ENCODE measurements at places on chromosomes 3 and 15. TPM values are rescaled to one million over a fixed set of nuclear protein-coding genes. Genes with fewer than 3 reads are reported as not detected.

The TGM5 gene
- total RNA-seq: 0.15 TPM

The C3orf49 gene
- not detected for total RNA-seq

The GOLGA6A gene
- not detected for total RNA-seq

The RARB gene
- 22.8 TPM for total RNA-seq

The DUSP7 gene
- 17.7 TPM for total RNA-seq

The MRPL3 gene
- 69.3 TPM for total RNA-seq

The EPHB3 gene
- 2.1 TPM for total RNA-seq

The GHSR gene
- total RNA-seq: not detected

The TMA7 gene
- 194 TPM for total RNA-seq

The CLDN11 gene
- total RNA-seq: 15.8 TPM

The CEP63 gene
- 27.8 TPM for total RNA-seq

The IMPG2 gene
- total RNA-seq: 0.43 TPM

The RTP3 gene
- not detected for total RNA-seq

The ITPKA gene
- not detected for total RNA-seq

The TICRR gene
- total RNA-seq: not detected

The PLA2G4F gene
- total RNA-seq: 3.0 TPM

The FES gene
- total RNA-seq: 14.9 TPM

The PIGZ gene
- 7.0 TPM for total RNA-seq

The MEGF11 gene
- total RNA-seq: not detected

The PLOD2 gene
- 18.2 TPM for total RNA-seq

The TBC1D23 gene
- 16.3 TPM for total RNA-seq

The CSPG5 gene
- 2.6 TPM for total RNA-seq

The CD96 gene
- 0.55 TPM for total RNA-seq

The GHRL gene
- not detected for total RNA-seq

The SCAANT1 gene
- total RNA-seq: not detected

The TMEM266 gene
- 0.20 TPM for total RNA-seq

The CLRN1 gene
- not detected for total RNA-seq

The ANKUB1 gene
- not detected for total RNA-seq

The CCR2 gene
- total RNA-seq: 0.33 TPM

All from right atrium auricular region (tissue), 2 donors.